CD4-positive, alpha-beta T cell (primary cell): ENCODE measurements at places on chromosomes 6 and 20.

DNA sequence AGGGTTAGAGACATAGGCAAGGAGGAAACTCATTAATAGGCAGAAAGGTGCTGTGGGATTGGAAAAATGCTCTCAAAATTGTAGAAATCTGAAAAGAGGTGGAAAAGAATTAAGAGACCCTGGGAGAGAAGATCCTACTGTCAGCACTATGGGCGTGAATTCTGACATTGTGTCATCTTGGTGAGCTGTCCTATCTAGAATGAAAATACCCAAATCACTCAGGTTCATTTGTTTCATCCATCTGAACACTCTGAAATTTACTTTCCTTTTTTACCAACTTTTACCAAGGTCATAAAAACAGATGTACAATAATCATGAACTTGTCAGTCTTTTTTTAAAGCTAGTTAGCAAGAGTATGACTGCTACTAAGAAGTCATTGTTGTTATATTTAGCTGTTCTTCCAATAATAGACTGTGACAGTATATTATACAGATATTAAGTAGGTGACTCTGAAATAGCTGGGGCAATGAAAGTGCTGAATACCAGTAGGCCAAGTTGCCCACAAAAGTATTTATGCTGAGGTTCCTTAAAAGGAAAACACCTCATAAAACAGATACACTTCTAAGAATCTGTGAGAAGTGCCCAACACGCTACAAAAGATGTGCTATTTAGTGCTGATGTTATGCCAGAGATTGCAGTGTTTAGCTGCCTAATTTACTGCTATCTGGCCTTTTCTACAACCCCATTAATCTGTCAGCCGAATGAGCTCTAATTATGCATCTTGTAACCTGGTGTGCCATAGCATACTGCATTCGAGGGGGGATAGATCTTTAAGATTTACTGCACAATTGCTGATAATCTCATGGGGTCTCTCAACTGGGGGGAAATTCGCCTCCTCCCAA lies 217.5 kb upstream of the SUPT3H start:
- no peak for DNase-seq

DNA sequence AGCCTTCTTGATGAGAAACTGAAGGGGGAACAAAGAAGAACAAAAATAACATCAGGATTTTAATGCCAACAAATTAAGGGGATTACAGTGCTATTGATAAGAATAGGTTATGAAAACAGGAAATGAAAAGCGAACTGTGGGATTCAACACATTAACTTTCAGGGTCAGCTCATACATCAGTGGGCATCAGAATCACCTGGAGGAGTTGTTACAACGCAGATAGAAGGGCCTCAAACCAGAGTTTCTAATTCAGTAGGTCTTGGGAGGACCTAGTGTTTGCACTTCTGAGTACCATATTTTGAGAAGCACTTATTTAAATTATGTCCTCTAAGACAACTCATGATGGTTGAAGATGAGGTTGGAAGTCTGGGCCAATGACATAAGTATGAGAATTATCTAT lies 5.6 kb upstream of the TMEM244 start:
- DNase-seq, result no peak

DNA sequence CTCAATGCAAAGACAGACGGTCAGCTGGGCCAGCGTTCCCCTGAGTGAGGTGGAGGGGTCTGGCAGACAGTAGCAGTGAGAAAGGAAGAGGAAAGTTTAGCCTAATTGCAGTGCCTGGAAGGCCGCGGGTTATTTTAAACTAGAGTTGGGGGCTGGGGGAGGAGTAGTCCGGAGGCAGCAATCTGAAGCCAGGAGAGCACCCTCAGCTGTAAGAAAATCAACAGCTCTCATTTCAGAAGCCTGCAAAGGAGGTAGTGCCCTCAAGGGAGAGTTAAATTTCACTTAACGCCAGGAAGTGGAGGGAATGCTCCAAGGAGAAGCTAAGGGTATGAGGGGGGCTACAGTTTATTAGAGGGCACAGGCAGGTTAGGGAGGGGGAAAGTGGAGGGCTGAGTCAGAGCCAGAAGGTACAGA lies 26.9 kb downstream of the RING1 start:
- no peak for DNase-seq

DNA sequence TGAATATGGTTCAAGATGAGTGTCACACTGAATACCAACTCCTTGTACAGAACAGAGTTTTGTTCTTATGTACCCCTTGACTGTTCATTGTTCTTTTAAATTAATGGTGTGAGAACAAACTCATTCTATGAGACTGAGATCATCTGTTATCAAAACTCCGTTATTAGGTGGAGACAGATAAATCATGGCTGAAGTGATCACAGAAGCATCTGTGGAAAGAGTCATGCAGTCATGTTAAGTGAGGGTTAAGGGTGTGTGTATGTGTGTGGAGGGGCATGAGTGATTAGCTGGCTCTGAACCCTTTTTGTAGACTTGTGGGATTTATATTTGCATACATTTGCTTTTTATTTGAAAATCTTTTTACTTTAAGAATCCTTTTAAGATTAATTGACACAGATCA lies 24.7 kb downstream of the ADGRG6 start:
- DNase-seq, result no peak

DNA sequence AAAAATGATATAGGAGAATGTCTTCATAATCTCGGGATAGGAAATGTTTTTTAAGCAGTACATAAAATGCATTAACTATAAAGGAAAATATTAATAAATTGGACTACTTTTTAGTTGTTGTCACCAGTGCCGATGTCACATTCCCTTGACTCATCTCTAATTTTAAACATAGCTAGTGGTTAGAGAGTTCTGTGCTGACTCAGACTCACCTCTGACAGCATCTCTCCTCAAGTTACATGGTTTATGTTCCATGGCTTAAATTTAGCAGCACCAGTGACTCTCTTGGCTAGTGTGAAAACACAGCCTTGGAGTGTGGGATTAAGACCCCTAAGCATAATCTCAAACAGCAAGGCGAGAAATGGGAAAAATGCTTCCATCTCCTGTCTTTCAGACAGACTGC lies 311.8 kb upstream of the MMS22L start:
- no peak for DNase-seq

DNA sequence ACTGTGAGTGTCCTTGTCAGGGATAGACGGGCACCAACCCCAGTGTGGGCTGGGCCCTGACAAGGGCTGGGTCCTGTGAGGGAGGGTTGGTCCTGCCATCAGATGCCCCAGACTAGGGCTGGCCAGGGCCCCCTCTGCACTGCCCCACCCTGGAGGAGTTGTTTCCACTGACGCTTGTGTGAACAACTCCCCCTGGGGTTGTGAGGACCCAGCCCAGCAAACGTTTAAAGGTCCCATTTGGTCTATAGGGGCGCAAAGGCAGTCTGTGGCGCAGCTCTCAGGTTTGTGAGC lies 104.1 kb downstream of the BMP7 start:
- DNase-seq, result no peak

DNA sequence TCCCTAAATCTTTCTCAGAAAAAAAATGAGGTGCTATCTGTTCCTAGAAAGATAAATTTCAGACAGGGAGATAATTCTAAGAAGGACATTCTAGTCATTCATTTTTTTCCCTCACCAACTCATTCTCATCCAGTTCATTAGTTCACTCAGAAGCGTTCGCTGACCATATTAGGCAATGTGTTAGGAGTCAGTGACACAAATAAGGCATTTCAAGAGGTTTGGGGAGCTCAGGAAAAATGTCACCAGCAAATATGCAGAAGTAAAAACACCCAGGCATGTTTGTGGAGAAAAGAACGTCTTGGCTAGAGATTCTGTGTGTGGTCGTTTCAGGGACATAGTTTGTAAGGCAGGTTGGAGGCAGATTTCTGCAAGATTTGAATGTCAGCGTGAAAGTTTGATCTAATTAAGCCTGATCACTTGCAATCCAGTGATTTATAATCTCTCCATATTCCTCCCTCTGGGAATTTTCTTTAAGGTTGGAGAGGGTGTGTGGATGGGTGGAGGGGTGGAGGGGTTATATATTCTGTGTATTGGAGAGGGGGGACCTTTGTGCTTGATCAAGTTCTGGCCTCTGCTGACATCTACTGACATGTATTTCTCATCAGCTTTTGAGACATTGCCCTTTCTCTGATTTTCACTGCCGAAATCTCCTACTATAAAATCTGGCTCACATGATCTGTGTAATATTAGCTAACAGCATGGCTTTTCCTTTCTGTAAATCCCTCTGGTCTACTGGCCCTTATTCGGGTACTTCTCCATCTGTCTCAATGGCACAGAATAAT lies 3.6 kb downstream of the MYCT1 start:
- no peak for DNase-seq

- DNase-seq, result no peak
Observed at GRCh38 chr6:166603043-166603690, 16.7 kb upstream of the RAMACL start.

DNA sequence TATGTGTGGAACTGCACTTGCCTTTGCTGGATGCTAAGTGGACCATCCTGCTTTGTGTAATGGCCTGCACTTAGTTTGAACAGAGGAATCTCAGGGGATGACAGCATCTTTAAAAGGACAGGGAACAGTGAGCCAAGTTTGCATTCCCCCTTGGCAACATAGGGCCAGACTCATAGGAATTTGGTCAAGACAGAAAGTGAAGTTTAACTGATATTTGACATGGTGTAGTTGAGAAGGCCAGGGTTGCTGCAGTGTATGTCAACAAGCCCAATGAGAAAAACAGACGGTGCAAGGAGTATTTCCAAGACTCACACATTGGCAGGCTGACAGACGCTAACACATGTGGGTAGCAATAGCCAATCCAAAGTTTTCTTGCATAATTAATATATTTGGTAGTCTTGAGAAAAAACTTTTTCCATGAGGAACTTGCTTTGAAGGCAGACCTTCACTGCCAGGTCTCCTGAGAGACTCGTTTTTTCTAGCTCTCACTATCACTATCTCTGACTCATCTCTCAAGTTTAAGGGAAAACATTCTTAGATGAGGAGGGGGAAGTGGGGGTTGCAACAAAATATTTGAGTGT lies 213.8 kb downstream of the IBTK start:
- no peak for DNase-seq

GRCh38 chr6:93468291-93468690 lies 48.9 kb upstream of the EPHA7 start:
- no peak for DNase-seq

DNA sequence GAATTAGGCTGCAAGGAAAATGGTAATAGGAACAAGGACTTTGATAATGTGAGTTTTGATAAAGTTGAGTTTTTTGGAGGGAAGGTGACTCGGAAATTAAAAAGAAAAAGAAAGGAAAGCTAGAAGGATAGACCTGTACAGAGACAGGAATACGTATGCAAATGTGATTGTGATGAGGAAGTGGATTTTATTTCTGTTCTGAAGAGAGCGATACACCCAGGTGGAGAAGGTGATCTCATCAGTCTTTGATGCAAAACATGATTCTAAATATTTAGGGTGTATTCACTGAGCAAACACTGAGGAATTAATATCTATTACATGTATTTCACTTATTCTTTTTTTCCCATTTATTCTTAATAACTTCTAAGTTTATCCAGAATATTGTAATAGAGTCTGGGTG lies 9.2 kb upstream of the PLEKHG1 start:
- DNase-seq, result no peak

- no peak for DNase-seq
Observed at GRCh38 chr6:25486550-25486949, 165.5 kb upstream of the SCGN start.

GRCh38 chr20:11267131-11267761 lies 593.4 kb upstream of the JAG1 start:
- no peak for DNase-seq

- DNase-seq, result no peak
Observed at GRCh38 chr20:16378712-16379370, 194.4 kb downstream of the KIF16B start.

GRCh38 chr6:125547381-125547780 lies 202.1 kb upstream of the HEY2 start:
- DNase-seq, result no peak

DNA sequence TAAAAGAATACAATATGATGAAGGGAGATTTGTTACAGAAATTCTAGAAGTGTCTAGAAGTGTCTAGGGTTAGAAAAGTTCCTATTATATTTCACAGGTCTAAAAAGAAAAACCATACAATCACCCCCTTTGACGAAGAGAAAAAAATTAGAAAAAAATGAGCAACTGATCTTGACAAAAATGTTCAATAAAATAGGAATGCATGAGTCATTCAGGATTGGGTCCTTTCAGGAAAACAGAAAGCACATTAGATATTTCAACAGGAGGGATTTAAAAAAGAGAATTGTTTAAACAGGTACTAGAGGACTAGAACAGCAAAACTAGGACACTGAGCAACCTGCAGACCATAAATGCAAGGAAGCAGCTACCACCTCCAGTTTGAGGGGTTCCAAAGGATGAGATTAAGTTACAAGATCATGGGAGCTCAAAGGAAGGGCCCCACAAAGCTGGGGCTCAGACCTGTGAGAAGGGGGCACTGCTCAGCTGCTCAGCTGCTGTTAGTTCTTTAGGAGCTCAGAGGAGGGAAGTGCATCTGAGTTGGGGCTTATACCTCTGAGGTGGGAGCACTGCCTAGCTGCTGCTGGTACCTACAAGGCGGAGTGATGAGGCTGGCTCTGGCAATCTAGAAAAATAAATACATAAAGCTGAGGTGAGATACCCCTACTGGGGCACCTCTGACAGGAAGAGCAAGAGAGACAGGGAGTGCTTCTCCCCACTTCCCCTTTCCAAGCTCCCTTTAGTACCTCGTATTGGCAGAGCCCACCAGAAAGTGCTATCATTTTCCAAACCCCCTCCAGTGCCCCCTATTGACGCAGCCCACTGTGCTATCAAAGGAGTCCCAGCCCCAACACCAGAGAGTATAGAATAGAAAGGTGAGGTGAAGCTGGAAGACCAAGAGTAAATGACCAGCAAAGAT lies 27.1 kb upstream of the BEND6 start:
- DNase-seq, result no peak

GRCh38 chr6:73460056-73460455 lies 1.5 kb upstream of the MTO1 start:
- no peak for DNase-seq

DNA sequence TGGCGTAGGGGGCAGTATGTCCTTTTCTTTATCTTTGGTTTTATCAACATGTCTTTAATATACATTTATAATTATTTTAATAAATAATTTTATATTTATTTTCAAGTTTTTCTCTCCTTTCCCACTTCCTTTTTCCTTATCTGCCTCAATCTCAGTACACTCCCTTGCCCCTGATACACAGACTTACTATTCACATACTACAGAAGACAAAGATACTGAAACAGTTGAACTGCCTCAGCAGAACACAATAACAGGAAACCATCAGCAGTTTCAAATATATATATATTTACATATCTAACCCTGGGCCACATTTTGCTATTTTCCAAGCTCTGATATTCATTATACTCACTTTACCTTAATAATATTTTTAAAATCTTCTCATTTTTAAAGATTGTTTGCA lies 19.8 kb downstream of the IBTK start:
- no peak for DNase-seq

GRCh38 chr20:31543966-31544598 lies 29.8 kb downstream of the HM13 start:
- DNase-seq, result no peak

GRCh38 chr6:101290346-101290745 lies 103.2 kb upstream of the GRIK2 start:
- DNase-seq, result no peak
